ENCODE measurements at places on chromosomes 13 and 19. TPM values are rescaled to one million over a fixed set of nuclear protein-coding genes. Genes with fewer than 3 reads are reported as not detected.

PPM1N gene
- 2.3 TPM for total RNA-seq

TMEM238 gene
- 0.33 TPM for total RNA-seq

ZNF681 gene
- total RNA-seq, result 0.77 TPM

RUVBL2 gene
- total RNA-seq, result 213 TPM

TGFBR3L gene
- 0.89 TPM for total RNA-seq

CAPS gene
- 1.4 TPM for total RNA-seq

C19orf33 gene
- not detected for total RNA-seq

CACNG6 gene
- 0.11 TPM for total RNA-seq

ZNF844 gene
- total RNA-seq, result 13.2 TPM

ZNF345 gene
- total RNA-seq, result 2.4 TPM

IZUMO2 gene
- not detected for total RNA-seq

CHST8 gene
- total RNA-seq, result not detected

MBD3L3 gene
- total RNA-seq, result not detected

ZNF175 gene
- total RNA-seq, result 6.9 TPM

COL4A2 gene
- 97.1 TPM for total RNA-seq

EHD2 gene
- 164 TPM for total RNA-seq

SCGB2B2 gene
- total RNA-seq, result not detected

UPF3A gene
- total RNA-seq, result 41.1 TPM

ILF3 gene
- total RNA-seq, result 172 TPM

ZNF560 gene
- total RNA-seq, result 0.75 TPM

ZNF540 gene
- 0.50 TPM for total RNA-seq

IRGC gene
- total RNA-seq, result not detected

CD22 gene
- total RNA-seq, result 0.25 TPM

TLE2 gene
- total RNA-seq, result 1.7 TPM

TMEM161A gene
- total RNA-seq, result 25.5 TPM

TTYH1 gene
- not detected for total RNA-seq

RNF113B gene
- total RNA-seq, result not detected

LRCH1 gene
- 10.4 TPM for total RNA-seq

CEACAM6 gene
- total RNA-seq, result not detected

BORA gene
- 16.9 TPM for total RNA-seq

OR7D2 gene
- under 0.01 TPM for total RNA-seq

BICRA gene
- 7.9 TPM for total RNA-seq

ZNF90 gene
- total RNA-seq, result 3.7 TPM

FOXA3 gene
- not detected for total RNA-seq

CEACAM16 gene
- total RNA-seq, result not detected

GZMM gene
- not detected for total RNA-seq

NTF4 gene
- not detected for total RNA-seq

CGB8 gene
- not detected for total RNA-seq

JUND gene
- 136 TPM for total RNA-seq

DMKN gene
- 14.1 TPM for total RNA-seq

GRWD1 gene
- total RNA-seq, result 40.9 TPM

ZNF296 gene
- 0.22 TPM for total RNA-seq

PABPC3 gene
- 0.11 TPM for total RNA-seq

ZIC2 gene
- not detected for total RNA-seq

FAM83E gene
- 0.77 TPM for total RNA-seq

ZNF320 gene
- 20.1 TPM for total RNA-seq

TPGS1 gene
- total RNA-seq, result 50.1 TPM

PLPPR3 gene
- not detected for total RNA-seq

BRSK1 gene
- 7.0 TPM for total RNA-seq

Data from uterine smooth muscle cell (primary cell).